ENCODE measurements at places on chromosomes 1 and 21. TPM values are rescaled to one million over a fixed set of nuclear protein-coding genes. Genes with fewer than 3 reads are reported as not detected.

EXOSC10 gene
- 80.8 TPM for total RNA-seq

DNA sequence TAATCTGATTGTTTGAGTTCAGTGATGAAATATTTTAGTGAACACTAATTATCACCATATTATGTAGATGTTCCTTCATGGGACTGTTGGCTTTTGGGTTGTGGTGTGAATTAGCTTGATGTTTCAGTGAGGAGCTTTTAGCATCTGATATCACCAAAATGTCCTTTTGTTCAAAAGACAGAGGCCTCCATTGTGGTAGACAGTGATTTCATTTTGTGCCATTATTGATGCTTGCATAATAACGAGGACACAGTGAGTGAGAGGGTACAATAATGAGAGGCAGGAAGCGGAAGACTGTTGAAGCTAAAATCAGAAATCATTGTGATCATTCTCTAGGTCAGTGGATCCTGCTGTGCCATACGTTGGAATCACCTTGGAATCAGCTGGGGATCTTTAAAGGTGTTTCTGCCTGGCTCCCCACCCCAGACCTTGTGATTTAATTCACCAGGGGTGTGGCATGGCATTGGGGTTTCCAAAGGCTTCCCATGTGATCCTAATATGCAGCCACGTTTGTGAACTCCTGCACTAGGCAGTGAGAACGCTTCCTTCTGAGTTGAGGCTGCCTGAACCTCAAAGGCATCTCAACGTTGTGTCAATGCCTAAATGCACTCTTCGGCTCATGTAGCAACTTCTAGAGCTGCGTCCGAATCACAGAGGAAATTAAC lies 82.1 kb upstream of the KIF1B start:
- peaks cover 2% of the 10 kb centered on the region for H3K36me3 ChIP-seq
- no peaks in the 10 kb centered on the region for H3K4me1 ChIP-seq
- H3K4me3 ChIP-seq: no peak overlapping the region
- DNase-seq: no peak

IL20 gene
- total RNA-seq: not detected

- no peak overlapping the region for H3K4me3 ChIP-seq
- H3K36me3 ChIP-seq: no peaks in the 10 kb centered on the region
- peak overlapping the region; percentile 41 for H3K27ac ChIP-seq
- peak; percentile 31 for DNase-seq
- no peaks in the 10 kb centered on the region for H3K27me3 ChIP-seq
These were observed 12.7 kb upstream of the ETV3L start for GRCh38 chr1:157112186-157112867.

DNA sequence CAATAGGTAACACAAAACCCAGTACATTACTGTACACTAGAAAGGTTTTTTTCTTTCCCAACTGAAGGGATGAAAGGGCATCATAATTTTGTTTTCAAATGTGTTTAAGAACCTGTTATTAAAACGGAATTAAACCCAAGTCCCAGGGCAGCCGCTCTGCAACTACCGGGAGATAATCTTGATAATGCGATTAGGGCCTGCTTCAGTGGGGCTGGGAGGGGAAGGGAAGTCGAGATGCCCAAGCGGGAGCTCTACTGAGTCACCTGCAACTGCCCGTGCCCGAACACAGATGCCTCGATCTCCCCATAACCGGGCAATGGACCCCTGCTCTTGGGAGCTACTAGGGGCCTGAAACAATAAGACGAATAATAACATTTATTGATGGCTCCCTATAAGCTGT lies 61.4 kb downstream of the KAZN start:
- no peak overlapping the region for H3K4me3 ChIP-seq
- H3K27me3 ChIP-seq: no peaks in the 10 kb centered on the region
- no peaks in the 10 kb centered on the region for H3K4me1 ChIP-seq
- H3K27ac ChIP-seq: no peak overlapping the region
- DNase-seq: no peak

EIF3I gene
- 128 TPM for total RNA-seq

- no peaks in the 10 kb centered on the region for H3K27me3 ChIP-seq
- no peaks in the 10 kb centered on the region for H3K36me3 ChIP-seq
- H3K27ac ChIP-seq: peak overlapping the region; percentile 75
- peaks cover 40% of the 10 kb centered on the region for H3K4me1 ChIP-seq
- H3K4me3 ChIP-seq: no peak overlapping the region
- peak; percentile 46 for DNase-seq
These were observed 36.8 kb upstream of the BMP8B start for GRCh38 chr1:39825432-39825941.

GRCh38 chr21:35011681-35012080 lies 37.4 kb downstream of the RUNX1 start:
- H3K4me1 ChIP-seq: peaks cover 6% of the 10 kb centered on the region
- no peak for DNase-seq
- no peaks in the 10 kb centered on the region for H3K27me3 ChIP-seq
- no peaks in the 10 kb centered on the region for H3K36me3 ChIP-seq
- H3K4me3 ChIP-seq: no peak overlapping the region

SYCP1 gene
- total RNA-seq: not detected

DNA sequence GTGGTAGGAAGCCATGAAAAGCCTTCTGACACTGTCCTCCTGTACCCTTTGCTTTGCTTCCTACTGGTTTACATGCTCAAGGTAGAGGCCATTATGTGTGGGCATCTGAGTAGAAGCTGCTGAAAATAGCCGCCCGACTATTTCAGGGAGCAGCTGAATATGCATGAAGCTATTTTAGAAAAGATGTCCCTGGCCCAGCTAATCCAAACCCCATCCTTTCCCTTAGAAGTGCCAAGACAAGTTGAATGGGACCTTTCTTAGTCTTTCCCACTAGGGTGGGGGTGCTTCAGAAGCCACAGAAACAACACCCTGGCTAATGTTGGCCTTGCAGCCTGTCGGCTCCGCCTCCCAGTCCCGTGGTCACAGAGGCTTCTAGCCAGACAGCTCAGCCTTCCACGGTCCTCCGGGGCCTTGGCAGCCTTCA lies 205.1 kb upstream of the EDN2 start:
- H3K4me1 ChIP-seq: no peaks in the 10 kb centered on the region
- H3K27me3 ChIP-seq: no peaks in the 10 kb centered on the region
- H3K27ac ChIP-seq: no peak overlapping the region
- DNase-seq: no peak

GRCh38 chr1:24173638-24174575 lies 13.2 kb downstream of the IFNLR1 start:
- peaks cover 10% of the 10 kb centered on the region for H3K4me1 ChIP-seq
- H3K36me3 ChIP-seq: no peaks in the 10 kb centered on the region
- DNase-seq: no peak

C1orf87 gene
- total RNA-seq: not detected

Data from Caco-2 (cell line).